ENCODE measurements at places on chromosomes 16 and 17. TPM values are rescaled to one million over a fixed set of nuclear protein-coding genes. Genes with fewer than 3 reads are reported as not detected.

DNA sequence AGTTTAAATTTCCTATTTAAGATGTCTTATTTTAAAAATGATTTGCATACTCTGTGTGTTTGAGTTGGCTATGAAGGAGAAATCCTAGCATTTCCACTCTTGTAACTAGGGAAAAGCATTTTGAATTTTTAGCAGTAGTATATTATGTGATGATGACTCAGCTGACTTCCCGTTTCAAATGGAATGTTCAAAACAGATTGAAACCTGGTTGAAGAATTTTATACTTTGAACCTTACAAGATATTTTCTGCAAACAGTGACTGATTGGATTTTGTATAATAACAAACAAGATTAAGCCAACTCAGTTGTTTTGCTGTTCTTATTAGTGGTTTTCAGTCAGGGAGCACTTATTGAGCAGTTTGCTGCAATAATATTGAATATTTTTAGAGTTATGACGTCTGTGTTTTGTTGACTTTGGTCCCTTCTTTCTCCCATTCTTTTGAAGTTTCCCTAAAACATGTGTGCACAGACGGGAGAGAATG lies 8.0 kb downstream of the TNRC6A start:
- DNase-seq, result no peak

GRCh38 chr17:10793816-10794215 lies 10.1 kb downstream of the TMEM238L start:
- no peak for DNase-seq

DNA sequence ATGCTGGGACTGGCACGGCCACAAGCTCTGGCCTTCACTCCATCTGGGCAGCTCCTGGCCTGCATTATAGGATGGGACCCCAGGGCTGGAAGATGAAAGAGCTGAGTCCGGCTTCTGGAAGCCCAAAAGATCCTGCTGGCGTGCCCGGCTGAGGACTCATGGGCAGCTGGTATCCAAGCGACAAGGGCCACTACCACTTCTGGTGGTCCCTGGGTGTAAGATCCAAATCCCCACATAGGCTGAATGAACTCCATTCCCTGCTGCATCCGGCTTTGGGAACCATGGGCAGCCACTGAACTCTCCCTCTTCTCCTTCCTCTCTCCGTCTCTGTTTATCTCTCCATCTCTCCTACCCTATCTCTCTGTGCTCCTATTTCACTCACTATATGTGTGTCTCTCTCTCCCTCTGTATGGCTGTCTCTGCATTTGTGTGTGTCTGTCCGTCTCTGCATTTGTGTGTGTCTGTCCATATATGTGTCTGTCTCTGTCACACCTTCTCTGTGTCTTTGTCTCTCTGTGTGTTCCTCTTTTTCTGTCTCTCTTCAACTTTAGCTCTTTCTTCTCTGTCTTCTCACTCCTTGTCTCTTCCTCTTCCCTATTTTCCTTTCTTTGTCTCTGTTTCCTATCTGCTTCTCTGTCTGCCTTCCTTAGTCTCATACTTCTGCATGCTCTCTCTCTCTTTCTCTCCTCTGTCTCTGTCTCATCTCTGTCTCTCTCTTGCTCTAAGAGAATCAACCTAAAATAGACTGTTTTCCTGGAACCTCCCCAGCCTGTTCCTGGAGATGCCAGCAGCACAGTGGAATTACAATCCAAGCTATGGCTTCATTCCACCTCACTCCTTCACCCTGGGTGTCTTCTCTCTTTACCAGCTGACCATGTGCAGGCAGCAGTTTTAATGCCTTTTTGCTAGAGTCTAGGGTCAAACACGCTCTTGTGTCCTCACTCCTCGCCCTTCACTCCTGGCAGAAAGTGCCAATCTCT lies 60.4 kb upstream of the IRX6 start:
- DNase-seq, result no peak

DNA sequence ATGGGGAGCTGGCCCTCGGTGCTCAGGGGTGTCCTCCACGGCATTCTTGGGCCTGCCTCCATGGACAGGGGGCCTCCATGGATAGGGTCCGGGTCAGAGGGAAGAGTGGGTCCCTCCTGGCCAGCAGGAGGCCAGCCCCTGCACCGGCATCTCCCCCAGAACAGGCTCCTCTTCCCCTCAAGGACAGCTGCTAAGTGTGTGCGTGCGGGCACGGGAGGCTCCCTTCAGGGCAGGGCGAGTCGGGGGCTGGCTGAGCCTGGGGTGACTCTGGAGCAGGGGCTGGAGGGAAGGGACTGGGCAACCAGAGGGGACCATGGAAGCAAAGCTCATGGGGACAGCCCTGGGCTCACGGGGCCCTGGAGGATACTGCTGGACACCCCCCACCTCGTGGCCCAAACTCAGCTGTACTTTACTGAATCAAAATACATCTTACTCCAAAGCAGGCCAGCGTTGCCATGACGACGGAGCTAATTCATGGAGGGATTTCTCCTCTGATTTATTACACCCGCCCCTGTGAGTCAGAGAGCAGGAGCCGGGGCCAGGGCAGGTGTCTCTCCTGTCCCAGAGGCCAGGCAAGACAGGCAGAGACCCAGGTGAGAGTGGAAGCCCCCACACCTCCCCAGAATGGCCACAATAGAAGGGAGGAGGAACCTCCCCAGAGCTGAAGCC lies 2.1 kb downstream of the CASKIN1 start:
- DNase-seq, result no peak

DNA sequence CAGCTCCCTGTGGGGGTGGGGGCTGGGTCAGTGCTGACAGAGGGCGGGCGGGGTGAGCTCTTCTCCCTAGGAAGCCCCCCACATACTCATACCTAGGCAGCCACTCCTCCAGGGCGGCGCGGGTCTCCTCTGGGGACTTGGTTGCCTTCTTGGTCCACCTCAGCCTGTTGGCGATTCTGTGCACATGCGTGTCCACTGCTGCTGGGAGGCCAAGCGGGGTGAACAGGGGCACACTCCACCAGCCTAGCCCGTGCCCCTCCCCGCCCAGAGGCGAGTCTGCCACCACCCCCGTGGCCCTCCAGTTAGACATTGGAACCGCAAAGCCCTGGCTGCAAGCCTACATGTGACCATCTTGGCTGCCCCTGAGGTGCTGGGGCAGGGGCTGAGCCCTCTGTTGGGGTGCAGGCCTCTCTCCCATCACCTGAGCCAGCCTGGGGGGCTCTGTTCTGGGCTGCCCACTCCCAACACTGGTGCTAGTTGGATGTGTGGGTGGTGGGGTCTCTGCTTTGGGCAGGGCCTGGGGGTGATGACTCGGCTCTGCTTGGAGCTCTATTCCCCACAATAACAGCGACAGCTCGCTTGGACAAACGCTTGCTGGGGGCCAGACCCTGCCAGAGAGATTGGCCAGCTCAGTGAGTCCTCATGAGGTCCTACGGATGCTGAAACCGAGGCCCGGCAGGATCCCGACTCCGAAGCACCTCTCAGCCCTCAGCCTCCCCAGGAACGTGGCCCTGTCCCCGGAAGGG lies 7.4 kb downstream of the NTHL1 start:
- no peak for DNase-seq

GRCh38 chr16:57138281-57138935 lies 46.0 kb downstream of the CPNE2 start:
- no peak for DNase-seq

- no peak for DNase-seq
These were observed 2.4 kb upstream of the MRM1 start for GRCh38 chr17:36598951-36599401.

GRCh38 chr17:35245196-35245486 lies 2.3 kb downstream of the SLFN5 start:
- no peak for DNase-seq

GRCh38 chr17:1090465-1091189 lies 89.2 kb downstream of the ABR start:
- DNase-seq, result no peak

GRCh38 chr16:19287241-19287640 lies 1.7 kb downstream of the CLEC19A start:
- DNase-seq, result no peak

- DNase-seq, result no peak
These were observed at the start of gene CARD14 for GRCh38 chr17:80169784-80170500. TSS of gene CARD14 (plus strand) at chr17:80170030. CDS start at chr17:80181439, 11,409 bp downstream.

- peak; percentile 43 for DNase-seq
These were observed 781 bp downstream of the RSKR start for GRCh38 chr17:28612936-28613872.

GRCh38 chr16:66930189-66930588 lies 4.0 kb downstream of the CIAO2B start:
- DNase-seq, result no peak

DNA sequence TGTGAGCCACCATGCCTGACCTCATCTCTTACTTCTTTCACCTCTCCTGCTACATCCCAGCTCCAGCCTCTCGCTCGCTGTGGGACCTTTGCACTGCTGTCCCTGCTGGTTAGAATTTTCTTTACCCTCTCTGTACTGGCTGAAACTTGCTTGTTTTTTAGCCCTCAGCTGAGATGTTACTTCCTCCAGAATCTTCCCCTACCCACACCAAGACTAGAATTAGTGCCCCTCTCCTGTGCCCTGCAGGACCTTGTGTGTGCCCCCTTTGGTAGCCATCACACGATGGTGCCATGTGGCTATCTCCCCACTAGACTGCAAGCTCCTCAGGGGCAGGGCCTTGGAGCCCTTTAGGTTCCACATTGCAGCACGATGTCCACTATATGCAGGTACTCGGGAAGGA lies 84.1 kb downstream of the AIPL1 start:
- DNase-seq, result no peak

- no peak for DNase-seq
These were observed 209.4 kb downstream of the MRTFB start for GRCh38 chr16:14280541-14280940.

DNA sequence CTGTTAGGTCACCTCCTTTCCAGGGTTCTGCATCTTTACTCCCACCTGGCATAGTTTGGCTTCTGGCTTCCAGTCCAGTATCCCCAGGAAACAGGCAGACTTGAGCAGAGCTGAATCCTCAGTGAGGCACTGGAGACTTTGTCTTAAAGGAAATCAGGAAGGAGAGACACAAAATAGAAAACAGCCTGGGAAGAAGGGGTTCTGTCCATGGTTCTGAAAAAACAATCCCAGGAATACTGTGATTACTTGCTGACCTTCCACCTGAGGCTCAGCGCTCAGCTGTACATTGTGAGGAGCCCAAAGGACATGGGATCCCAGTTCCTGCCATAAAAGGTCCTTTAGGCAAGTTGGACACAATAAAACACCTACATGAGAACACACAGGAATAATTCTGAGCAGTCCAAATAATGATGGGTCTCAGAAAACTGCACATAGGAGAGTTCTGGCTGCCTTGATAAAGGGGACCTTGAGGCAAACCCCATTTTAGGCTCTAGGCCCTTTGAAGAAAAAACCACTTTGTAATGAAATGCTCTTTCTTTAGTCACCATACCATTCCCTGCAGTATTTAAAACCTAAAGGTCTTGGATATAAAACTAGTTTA lies 81.4 kb upstream of the CRHR1 start:
- DNase-seq, result no peak

DNA sequence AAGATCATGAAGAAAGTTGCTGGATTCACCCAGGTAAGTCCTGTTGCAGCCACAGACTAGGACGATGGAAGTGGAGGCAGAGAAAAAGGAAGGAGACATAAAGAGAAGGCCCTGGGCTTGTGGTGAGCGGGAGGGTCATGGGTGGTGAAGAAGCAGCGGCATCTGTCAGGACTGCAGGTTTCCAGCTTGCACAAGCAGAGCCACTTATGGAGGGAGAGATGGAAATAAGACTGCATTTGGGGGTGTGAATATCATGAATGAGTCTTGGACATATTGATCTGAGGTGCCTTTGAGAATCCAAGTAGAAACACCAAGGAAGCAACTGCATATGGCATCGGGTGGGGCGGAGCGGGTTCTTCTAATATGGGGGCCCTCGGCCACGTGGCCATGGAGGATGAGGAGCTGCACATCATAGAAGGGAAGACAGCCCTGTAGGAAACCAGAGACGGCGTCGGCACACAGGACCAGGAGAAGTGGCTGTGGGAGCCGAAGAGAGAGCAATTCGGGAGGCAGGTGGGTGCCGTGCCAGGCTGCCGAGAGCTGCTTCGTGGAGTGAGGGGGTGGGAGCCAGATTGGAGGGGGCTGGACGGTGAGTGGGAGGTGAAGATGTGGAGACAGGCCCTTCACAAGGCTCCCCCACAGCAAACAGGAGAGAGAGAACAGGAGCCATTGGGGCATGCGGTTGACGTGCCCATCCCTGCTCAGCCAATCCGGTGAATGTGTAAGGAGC lies 243.5 kb downstream of the GSG1L start:
- DNase-seq, result no peak

DNA sequence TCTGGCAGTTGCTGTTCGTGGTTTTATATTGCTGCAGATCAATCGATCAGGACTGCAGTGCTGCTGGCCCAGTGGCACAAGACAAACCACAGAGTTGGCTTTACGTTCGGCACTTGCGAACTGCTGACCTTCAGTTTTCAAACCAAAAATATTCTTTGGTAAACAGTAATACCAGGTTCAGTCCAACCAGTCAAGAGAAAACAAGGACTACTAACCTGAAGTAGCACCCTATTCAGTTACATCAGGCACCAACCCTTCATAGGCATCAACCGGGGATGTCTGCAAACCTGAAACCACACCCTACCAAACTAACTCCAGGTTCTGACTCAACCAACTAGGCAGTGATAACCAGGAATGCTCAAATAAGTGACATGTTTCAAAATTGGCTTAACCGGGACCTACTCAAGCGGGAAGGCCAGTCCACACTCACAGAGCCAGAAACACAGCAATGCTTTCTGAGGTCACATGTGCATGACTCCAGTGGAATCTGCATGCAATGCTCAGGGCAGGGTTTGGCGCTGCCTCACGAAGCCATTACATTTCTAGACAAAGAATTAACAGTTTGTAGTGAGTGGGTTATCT lies 91.1 kb downstream of the SMG6 start:
- no peak for DNase-seq

GRCh38 chr17:14510136-14510535 lies 209.3 kb downstream of the HS3ST3B1 start:
- DNase-seq, result no peak

GRCh38 chr17:45677770-45678169 lies 106.3 kb upstream of the CRHR1 start:
- no peak for DNase-seq

DNA sequence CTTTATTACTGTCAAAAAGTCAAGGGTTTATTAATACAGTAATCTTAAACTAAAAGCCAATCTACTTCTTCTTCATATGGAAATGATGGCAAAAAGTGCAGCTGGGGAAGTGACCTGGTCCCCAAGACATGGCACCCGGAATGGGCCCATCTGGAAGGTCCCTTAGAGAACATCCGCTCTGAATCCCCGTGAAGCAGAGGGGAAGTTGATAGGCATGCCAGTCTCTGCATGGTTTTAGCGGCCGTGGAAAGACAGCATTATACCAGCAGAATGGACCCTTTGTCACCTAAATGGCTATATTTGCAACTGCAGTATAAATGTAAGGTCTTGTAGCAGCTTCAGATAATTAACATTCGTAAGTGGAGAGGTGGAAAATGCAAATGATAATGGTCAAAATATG lies 32.4 kb downstream of the COTL1 start:
- no peak for DNase-seq

GRCh38 chr17:273981-274832 lies 78.4 kb downstream of the RPH3AL start:
- DNase-seq, result no peak

Gene ENPP7
- total RNA-seq, result not detected

Gene HSPB9
- total RNA-seq, result not detected

Gene NUPR1
- 0.11 TPM for total RNA-seq

Gene SLX4
- total RNA-seq, result 7.1 TPM

Gene SSTR5
- total RNA-seq, result not detected

Gene ASGR2
- total RNA-seq, result 0.27 TPM

Gene DNAI2
- total RNA-seq, result 0.74 TPM

Gene ZFHX3
- 2.4 TPM for total RNA-seq

Gene LYRM1
- total RNA-seq, result 13.4 TPM

Gene MFAP4
- total RNA-seq, result not detected

Gene SLC5A10
- not detected for total RNA-seq
